Skin of body (tissue), 3 donors: ENCODE measurements at places on chromosomes 3 and 15. TPM values are rescaled to one million over a fixed set of nuclear protein-coding genes. Genes with fewer than 3 reads are reported as not detected.

GRCh38 chr15:47796339-47796738 is 79.0 kb downstream of the SEMA6D start:
- DNase-seq, result no peak

DNA sequence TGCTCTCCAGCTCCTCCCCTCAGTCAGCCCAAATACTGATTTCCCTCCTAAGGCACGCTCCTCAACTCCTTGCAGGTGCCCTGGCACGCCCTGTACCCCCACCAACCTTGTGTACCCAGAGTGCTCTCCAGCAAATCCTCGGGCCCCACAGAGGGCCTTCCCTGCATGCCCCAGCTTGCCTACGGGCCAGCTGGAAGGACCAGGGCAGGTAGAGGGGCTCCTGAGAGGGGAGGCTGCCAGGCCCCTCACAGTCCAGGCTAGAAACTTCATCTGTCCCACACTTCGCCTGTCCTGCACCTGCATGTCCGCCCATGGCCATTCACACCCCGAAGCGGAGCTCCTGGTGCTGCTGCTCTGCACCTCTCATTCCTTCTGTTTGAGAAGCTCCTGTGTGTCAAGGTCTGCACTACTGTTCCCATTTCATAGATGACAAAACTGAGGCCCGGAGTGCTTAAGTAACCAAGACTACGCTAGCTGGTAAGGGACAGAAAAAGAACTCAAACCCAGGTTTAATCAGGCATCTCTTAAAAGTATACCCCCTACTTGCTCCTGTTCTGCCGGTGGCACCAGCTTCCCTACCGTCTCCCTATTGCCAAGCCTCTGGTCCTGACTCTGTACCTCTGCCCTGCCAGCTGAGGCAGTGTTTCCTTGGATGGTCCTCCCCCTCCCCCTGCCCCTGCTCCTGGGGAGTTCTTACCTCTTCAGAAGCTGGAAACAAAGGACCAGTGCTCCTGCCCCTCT is 35.6 kb downstream of the ZXDC start:
- DNase-seq, result no peak

DNA sequence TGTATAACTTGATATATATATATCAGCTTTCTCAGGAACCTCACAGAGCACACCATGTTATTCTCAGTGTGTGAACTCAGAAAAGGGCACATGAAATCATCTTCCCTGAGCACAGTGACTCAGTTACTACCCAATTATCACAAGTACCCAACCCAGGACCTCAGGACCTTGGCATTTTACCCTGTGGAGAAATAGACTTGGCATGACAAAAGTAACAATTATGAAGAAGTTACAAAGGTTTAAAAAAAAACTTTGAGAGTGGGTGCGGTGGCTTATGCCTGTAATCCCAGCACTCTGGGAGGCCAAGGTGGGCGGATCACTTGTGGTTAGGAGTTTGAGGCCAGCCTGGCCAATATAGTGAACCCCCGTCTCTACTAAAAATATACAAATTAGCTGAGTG is 52.4 kb downstream of the ONECUT1 start:
- DNase-seq, result no peak

DNA sequence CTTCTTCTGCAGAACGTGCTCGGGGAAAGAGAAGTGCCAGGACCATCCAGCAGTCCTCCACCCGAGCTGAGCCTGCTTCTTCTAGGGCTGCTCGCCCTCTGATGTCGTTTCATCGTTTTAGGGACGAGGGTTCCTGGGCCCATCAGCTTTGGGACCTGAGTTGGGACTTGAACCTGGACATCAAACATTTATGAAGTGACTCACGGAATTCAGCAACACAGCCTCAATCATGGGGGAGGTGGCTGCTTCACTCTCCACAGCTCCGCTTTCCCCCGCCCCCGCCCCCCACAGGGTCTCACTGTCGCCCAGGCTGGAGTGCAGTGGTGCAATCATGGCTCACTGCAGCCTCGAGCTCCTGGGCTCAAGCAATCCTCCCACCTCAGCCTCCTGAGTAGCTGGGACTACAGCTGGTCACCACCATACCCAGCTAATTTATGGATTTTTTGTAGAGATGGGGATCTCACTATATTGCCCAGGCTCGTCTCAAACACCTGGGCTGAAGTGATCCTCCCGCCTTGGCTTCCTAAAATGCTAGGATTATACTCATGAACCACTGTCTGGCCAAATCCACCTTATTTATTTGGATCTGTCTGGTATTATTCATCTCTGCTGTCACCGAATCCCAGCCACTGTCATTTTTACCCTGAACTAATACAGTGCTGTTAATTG is 725 bp upstream of the SCAMP2 start:
- no peak for DNase-seq

DNA sequence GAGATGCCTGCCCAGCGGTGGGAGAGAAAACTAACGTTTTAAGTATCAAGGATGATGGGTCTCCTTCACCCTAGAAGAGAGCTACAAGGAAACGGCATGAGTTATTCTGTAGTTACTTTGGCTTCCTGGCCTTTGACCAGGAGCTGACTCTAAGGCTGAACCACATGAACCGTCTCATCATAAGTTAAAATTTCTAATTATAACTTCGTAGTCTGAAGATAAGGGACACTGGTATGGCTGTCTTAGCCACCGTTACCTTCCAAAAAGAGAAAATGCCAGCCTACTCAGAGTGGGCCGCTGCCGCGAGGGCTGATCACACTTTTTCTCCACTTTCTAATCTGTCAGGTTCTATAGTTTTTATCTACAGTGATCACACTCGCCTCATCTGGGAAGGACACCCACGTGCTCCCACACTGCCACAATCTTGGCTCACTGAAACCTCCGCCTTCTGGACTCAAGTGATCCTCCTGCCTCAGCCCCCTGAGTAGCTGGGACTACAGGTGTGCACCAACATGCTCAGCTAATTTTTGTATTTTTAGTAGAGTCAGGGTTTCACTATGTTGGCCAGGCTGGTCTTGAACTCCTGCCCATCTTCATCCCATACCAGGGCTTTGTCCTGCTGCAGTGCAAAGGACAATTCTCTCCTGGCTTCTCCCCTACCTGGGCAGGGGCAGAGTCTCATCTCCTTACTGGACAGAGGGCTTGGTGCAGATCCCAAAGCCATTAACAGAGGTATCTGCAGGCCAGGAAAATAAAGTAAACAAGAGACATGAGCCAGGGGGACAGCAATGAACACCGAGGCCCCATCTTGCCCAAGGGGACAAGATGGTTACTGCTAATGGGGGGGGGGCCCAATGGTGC is 73.4 kb downstream of the RFTN1 start:
- no peak for DNase-seq

The C15orf40 gene
- total RNA-seq, result 11.7 TPM

GRCh38 chr15:39741258-39741657 is 41.4 kb downstream of the FSIP1 start:
- DNase-seq, result no peak

The KCNMB2 gene
- total RNA-seq, result 3.4 TPM

GRCh38 chr15:57634290-57634689 is 42.6 kb downstream of the MYZAP start:
- no peak for DNase-seq
